Stimulated activated CD8-positive, alpha-beta memory T cell treated with anti-CD3 and anti-CD28 coated beads, Interleukin-7, amount 100 ng/mL, for 48 hours (primary cell): ENCODE measurements at places on chromosomes 2 and 18.

DNA sequence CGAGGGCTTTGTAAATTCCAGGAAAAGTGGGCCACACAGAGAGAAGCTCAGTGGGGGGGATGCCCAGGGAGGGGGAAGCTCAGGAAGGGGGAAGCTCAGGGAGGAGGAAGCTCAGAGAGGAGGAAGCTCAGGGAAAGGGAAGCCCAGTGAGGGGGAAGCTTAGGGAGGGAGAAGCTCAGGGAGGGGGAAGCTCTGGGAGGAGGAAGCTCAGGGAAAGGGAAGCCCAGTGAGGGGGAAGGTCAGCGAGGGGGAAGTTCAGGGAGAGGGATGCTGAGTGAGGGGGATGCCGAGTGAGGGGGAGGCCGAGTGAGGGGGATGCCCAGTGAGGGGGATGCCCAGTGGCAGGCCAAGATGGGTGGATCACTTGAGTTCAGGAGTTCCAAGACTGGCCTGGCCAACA is 821 bp upstream of the CHRNG start:
- no peak for DNase-seq

DNA sequence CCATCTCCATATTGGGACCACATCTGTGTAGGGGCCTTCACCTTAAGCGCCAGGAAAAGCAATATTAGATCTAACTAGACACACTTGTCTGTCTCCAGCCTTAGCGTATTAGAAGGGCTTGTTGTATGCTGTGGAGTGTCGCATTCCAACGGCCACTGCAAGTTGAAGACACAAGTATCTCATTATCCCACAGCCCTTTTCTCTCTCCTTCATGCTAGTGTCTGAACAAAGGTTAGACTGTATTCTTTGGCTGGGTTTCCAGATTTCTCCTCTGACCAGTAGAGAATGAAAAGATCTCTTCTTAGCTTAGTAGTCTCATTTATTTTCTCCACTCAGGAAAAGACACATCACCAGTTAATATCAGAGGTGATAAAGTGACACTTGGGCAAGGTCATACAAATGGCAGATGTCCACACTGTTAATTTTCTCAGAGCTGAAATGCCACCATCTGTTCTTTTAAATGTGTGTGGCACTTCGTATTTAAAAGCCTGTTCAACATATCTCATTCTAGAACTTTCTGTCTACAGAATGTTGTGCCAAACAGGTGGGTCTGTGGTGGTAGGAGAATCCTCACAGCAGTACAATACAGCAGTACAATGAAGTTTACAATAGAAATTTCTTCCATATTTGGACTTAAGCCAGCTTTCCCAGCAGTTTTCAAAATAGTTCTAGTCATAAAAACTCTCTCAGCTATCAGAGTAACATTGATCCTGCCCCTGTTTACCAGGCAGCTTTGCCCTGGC is 94.0 kb upstream of the ITGA6 start:
- no peak for DNase-seq

DNA sequence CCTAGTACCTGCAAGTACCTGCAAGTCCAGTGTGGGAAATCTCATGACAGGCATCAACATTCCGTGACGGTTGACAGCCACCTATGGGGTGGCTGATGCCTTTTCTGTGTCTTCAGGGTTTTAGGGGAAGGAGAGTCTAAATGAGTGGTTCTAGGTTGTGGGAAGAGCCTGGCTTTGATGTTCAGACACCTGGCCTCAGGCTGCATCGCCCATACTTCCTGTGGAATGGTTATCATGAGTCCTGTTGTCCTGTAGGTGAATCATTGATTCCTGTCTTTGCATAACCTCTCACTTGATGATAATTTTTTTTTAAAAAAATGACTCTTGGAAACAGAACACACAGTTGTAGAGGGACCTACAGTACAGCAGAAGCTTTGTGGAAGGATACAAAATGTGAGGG is 108.9 kb downstream of the NEDD4L start:
- DNase-seq = no peak

GRCh38 chr2:234874347-234875046 is 77.3 kb upstream of the SH3BP4 start:
- no peak for DNase-seq

GRCh38 chr18:62545098-62545497 is 22.3 kb downstream of the ZCCHC2 start:
- no peak for DNase-seq

DNA sequence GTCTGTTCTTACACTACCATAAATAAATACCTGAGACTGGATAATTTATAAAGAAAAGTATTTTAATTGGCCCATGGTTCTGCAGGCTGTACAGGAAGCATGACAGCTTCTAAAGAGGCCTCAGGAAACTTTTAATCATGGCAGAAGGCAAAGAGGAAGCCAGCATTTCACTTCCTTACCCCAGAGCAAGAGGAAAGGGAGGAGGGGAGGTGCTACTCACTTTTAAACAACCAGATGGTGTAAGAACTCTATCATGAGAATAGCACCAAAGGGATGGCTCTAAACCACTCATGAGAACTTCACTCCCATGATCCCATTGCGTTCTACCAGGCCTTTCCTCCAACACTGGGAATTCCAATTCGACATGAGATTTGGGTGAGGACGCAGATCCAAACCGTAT is 344.4 kb upstream of the SLC39A10 start:
- DNase-seq = no peak

- DNase-seq = no peak
Measured at GRCh38 chr18:12476955-12477354, 69.2 kb downstream of the PRELID3A start.

DNA sequence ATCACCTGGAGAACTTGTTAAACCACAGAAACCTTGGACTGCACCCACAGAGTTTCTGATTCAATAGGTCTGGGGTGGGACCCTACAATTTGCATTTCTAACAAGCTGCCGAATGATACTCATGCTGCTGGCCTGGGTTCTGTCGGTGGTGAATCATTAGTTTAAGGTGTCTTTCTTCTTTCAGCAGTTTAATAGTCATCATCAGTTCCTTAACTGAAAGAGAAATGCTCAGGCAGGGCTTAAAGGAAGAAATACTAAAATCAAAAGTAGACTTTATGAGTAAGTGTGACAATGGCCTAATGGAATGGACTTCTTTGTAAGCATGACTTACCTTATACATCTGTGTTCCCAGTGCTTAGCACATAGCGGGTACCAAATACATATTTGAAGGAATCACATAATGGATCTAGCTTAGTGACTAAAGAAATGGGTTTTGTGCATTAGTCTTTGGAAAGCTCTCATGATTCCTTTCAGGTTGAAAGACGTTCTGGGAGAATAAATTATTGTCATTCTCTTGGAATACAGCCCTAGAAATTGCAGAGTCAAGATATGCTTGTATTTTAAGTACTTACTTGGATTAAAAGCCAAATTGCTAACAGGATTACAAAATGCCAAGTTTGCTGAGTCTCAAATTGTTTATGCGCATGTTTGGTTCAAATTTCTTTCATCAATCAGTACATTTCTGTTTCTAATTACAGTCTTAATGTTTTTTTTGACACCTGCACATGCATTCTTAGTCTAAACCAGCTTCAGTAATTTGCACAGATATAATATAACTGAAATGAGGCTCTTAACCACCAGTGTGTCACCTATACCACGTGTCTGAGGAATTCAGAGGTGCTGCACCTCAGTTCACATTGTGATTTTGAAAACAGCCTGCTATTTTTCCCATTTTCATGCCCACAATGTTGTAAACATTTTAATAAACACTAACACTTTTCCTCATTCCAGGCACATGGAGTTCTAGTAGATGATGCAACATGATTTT is 220.3 kb upstream of the NRP2 start:
- DNase-seq = no peak

DNA sequence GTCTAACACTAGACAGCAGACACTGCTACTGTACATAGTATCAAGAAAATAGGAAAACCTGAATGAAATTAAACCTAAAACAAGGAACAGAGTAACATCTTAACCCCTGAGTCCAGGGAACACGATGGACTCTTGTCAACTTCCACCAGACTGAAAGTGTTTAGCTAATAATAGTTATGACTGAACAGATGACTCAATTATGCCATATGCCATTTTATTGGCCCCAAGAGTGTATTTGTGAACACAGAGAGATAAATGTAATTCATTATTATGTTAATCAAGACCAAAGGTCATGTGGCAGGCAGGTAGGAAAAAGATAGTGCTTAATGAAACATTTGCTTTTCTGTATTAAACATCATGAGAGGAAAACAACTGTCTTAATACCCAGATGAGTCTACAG is 58.0 kb downstream of the NYAP2 start:
- DNase-seq = no peak

GRCh38 chr2:121363632-121364420 is 78.8 kb upstream of the TFCP2L1 start:
- no peak for DNase-seq

DNA sequence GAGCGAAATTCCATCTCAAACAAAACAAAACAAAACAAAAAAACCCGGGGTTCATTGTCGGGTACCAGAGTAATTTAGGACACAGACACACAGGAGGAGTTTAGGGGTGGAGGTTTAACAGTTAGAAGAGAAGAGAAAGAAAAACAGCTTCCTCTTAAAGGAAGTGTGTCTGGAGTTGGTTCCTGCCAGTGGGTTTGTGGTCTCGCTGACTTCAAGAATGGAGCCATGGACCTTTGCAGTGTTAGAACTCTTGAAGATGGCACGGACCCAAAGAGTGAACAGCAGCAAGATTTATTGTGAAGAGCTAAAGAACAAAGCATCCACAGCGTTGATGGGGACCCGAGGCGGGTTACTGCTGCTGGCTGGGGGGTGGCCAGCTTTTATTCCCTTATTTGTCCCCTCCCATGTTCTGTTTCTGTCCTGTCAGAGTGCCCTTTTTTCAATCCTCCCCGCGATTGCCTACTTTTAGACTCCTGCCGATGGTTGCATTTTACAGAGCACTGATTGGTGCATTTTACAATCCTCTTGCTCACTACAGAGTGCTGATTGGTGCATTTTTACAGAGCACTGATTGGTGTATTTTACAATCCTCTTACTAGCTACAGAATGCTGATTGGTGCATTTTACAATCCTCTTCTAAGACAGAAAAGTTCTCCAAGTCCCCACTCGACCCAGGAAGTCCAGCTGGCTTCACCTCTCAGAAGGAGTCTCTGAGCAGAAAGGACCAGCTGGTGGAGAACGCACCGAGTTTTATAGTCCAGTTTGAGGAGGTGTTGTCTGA is 28.7 kb upstream of the ATP8B1 start:
- no peak for DNase-seq

DNA sequence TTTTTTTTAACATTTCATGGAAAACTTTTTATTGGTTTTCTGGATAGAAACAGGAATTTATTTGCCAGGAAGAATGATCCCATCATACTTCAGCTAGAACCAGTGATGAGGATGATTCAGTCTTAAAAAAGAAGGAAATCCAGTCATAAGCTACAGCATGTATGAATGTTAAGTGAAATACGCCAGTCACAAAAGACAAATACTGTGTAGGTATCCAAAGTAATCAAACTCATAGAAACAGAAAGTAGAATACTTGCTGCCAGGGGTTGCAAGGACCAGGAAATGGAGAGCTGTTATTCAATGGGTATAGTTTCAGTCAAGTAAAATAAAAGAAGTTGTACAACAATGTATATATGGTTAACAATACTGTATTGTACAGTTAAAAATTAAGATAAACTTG is 21.3 kb downstream of the PSME4 start:
- DNase-seq = no peak

GRCh38 chr2:195686564-195686963 is 29.5 kb downstream of the SLC39A10 start:
- no peak for DNase-seq

DNA sequence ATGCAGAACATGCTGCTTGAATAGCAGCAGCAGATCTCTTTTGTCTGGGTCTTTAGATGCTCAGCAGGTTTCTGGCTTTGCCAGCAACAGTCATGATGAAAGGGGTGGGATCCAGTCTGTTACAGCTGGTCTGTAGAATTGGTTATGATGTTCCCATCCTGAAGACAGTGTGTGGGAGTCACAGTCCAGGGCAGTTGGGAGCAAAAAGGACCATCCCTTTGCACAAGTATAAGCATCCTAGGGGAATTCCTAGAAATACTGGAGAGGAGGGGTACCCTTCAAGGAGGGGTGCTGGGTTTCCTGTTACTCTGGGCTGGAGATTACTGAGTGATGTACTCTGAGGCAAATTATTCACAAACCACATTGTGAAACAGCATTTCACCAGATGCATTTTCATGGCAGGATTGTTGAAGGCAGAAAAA is 119.9 kb upstream of the RND3 start:
- no peak for DNase-seq

GRCh38 chr18:7221424-7222155 is 9.3 kb upstream of the LRRC30 start:
- no peak for DNase-seq

GRCh38 chr2:8000870-8001269 is 681.0 kb upstream of the ID2 start:
- no peak for DNase-seq

DNA sequence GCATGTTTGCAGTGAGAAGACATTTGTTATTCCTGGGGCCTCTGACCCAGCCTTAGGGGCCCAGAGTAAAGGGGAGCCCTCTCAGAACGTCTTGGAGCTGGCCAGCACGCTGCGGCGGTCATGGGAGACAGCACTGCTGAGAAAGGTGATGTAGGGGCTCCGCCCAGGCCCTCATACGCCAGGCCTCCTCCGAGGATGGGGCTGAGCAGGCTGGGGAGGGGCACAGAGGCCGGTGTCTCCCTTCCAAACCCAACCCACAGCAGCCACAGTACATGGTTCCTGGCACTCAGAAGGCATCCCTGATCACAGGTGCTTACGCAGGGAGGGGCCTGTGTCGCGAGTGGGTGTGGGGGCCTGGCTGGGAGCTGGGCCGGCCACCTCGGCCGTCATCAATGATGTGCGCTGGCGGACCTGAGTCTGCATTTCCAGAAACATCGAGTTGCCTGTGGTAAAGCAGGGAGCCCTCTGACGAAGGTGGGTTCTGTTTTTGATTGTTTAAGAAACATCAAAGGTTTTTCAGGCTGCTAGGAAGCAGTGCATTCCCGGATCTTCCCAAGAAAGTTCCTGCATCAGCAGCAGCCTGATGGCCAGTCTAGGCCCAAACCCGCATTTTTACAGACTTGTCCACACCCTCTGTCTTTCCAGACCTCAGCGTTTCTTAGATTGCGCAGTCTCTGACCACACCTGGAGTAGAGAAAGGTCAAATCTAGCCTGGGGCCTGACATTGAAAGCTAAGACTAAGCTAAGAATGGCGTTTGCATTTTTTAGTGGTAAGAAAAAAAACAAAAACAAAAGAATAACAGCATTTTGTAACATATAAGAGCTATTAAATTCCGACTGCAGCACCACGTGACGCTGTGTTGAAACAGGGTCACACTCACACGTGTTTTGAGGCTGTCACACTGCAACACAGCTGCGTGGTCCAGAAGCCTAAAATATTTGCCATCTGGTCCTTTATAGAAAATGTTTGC is 51.2 kb upstream of the PXDN start:
- DNase-seq = no peak
